NCI-H526 (cell line): ENCODE measurements at places on chromosomes 3 and 15.

- DNase-seq: no peak
Observed at GRCh38 chr15:27844018-27844666, 255.0 kb downstream of the OCA2 start.

- DNase-seq: no peak
Observed at GRCh38 chr15:44414001-44414400, 13.4 kb upstream of the CTDSPL2 start.

DNA sequence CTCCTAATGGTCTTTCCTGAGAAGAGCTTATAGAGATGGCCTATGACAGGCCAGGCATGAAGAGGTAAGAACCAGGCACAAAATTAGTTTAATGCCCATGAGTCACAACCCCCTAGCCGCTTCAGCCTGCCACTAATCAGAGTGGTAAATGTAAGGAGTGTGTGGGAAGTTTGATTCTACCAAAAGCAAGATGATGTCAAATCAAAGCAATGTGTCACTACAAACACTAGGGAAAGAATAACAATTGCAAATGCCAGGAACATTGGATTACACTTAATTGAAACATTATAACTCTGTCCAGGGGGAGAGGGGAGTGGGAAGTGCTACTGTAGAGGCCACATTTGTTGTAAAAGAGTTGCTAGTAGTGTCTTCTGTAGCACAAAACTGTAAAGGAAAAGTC lies 596.6 kb upstream of the AGTR1 start:
- DNase-seq: no peak

- no peak for DNase-seq
Observed at GRCh38 chr3:143242101-143242500, 122.5 kb downstream of the CHST2 start.

GRCh38 chr3:187722206-187722612 lies 19.9 kb upstream of the RTP2 start:
- no peak for DNase-seq

DNA sequence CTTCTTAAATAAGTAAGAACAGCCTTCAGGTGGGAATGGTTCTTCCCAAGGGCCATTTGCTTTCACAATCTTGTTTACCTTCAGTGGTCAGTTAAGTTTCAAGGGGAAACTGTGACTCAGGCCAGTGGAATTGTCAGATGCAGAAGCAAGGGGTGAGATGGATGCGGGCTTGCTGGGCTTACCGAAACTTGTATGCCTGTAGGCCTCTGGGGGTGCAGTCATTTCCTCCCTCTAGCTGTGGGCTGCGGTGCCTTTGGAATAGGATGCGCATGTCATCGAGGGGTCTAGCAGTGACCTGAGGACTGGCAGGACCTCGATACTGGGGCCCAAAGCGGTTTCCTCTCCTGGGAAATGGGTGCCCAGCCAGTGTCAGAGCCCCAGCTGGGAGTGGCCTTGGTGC lies 121.6 kb downstream of the EEFSEC start:
- DNase-seq: no peak

DNA sequence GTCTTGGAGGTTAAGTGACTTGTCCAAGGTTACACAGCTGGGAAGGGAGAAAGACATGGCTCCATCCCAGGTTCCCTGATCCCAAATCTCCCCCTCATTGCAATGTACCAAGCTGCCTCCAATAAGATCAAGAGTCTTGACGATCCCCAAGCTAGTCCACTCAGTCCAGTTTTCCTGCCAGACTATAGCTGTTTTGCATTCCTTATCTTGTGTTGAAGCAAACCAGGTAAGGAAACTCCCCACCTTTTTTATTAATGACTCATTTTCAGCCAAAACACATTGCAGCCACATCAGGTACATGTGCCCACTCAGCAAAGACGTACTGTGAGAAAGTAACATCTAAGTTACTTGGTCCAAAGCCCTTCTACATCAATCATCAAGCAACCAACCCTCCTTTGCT lies 41.9 kb downstream of the LIPC start:
- DNase-seq: no peak

DNA sequence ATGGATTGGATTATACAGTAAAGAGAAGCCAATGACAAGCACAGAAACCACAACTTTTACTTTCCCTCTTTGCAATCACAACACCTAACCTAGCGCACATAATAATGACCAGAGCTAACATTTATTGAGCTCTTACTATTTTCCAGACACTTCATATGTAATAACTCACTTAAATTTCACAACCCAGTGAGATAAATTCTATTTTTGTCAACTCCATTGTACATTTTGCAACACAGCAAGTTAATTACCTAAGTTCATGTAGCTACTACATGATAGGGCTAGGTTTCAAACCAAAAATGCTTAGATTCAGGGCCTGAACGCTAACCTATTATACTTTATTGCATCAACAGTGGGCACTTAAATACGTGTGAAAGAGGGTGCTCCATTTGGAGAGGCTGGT lies 89.5 kb downstream of the GADL1 start:
- no peak for DNase-seq

- no peak for DNase-seq
Observed at GRCh38 chr15:42728972-42729371, 8.0 kb downstream of the CDAN1 start.

DNA sequence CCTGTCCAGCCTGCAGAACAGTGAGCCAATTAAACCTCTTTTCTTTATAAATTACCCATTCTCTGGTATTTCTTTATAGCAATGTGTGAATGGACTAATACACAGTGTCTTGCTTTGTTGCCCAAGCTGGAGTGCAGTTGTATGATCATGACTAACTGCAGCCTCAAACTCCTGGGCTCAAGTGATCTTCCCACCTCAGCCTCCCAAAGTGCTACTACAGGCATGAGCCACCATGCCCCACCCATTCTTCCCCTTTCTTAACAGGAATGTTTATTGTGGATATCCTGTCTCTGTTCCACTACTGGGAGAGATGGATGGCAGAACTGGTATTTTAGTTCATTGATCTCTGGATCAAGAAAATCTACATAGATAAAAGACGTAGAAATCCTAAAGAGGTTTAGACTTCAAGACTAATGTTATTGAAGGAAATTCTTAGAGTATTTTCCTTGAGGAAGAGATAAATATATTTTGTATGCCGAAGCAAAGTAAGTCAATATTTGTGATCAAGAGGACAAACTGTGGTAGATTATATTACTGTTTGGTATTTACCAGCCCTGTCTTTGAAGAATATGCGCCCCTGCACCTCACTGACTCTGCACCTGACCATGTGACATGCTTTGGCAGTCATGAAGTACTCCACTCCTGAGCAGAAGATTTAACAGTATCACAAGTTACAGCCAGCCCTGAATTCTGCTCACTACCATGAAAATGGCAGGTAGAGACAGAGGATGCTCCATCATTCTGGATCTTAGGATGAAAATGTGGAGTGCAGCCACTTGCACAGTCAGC lies 42.9 kb downstream of the UACA start:
- no peak for DNase-seq

GRCh38 chr15:35993196-35993595 lies 447.2 kb upstream of the DPH6 start:
- no peak for DNase-seq

- no peak for DNase-seq
Observed at GRCh38 chr15:51727141-51727897, 10.1 kb downstream of the LYSMD2 start.

GRCh38 chr15:28167042-28167441 lies 67.9 kb upstream of the OCA2 start:
- no peak for DNase-seq

DNA sequence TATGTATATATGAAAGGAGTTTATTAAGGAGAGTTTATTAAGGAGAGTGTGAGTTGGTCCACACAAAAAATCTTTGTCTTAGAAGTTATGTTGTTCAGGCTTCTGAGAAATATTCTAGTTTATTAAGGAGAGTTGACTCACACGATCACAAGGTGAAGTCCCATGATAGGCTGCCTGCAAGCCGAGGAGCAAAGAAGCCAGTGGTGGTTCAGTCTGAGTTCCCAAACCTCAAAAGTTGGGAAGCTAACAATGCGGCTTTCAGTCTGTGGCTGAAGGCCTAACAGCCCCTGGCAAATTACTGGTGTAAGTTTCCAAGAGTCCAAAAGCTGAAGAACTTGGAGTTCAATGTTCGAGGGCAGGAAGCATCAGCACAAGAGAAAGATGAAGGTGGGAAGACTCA lies 42.4 kb upstream of the DAZL start:
- no peak for DNase-seq
